ENCODE measurements at places on chromosomes 12 and 14.
A peak's percentile ranks its signal among the peaks of the same experiment; 100 is the strongest.

- peak; percentile 11 for DNase-seq
These were observed 5.9 kb downstream of the TOMM20L start for GRCh38 chr14:58401587-58401986.

GRCh38 chr12:16492240-16492639, 113.7 kb downstream of the LMO3 start:
- DNase-seq: peak; percentile 10

DNA sequence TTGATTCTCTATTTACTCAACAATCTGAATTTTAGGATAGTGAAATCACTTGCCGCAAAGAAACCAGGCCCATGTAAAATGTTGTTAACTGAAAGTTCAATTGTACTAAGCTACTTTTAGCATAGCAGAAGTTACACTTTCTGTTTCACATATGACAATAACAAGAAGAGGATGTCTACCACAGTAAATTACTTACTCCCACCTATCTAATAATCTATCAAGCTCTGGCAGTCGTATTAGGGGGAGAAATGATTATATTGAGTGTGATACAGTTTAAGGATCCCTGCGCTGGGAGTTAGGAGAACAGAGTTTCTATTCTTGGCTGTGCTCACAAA, 66.5 kb upstream of the CAND1 start:
- no peak for DNase-seq

DNA sequence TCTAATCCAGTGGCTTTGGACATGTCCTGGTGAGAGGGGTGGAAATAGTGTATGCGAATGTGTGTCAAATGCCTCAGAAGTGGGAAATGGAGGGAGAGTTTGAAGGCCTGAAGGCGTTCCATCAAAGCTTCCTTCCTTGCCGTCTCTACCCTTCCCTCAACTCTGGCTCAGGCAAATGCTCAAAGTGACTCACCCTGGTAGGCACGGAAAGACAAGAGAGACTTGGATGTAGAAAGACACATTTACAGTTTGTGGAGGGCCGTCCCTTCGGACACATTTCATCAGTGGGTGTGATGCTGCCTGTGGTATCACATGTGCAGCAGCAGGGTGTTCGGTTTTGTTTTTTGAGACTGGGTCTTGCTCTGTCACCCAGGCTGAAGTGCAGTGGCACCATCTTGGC, 36.7 kb downstream of the CHST11 start:
- no peak for DNase-seq

- DNase-seq: no peak
These were observed 23.2 kb downstream of the P2RX4 start for GRCh38 chr12:121232977-121233627.

- DNase-seq: no peak
These were observed 32.2 kb downstream of the CYP46A1 start for GRCh38 chr14:99716091-99716849.

DNA sequence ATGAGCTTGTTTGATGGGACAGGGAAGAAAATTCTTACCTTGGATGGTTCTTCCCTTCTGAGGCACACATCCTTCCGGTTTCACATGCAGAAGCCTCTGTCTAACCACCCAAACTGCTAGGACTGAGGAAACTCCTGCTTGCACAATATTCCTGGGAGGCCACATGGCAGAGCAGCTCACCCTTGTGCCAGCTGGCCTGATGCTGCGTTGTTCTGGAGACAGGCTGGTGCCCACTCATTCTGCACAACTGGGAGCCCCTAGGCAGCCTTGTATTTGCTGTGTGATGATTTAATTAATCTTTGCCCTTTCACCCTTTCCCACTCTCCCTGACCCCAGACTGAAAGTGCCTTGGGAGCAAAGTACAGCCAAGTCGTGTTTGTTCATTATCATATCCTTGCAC, 130.8 kb downstream of the RTN1 start:
- DNase-seq: no peak

DNA sequence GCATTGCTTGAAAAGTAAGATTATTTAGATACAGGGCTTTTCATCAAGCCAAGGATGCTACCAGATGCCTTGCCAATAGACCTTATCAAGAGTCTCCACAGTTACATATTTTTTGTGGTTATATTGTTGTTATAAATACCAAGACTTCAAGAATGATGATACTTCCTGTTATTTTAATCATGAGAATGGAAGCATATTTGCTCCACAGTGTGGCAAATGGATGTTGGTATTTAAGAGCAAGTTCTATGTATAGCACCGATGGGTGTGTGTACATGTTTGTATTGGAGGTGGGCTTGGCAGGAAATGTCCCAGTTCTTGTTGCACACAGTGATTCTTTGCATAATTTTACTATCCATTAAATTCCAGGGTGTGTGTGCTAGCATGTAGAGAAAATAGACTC, 4.4 kb upstream of the NID2 start:
- no peak for DNase-seq

- no peak for DNase-seq
These were observed 12.6 kb upstream of the ABHD12B start for GRCh38 chr14:50859296-50859624.

- no peak for DNase-seq
These were observed 113.1 kb downstream of the TTC6 start for GRCh38 chr14:37708481-37708880.

GRCh38 chr14:68306934-68307789, 485.7 kb downstream of the ZFP36L1 start:
- peak; percentile 34 for DNase-seq

- DNase-seq: no peak
These were observed 49.3 kb downstream of the TMEM30B start for GRCh38 chr14:61231810-61232209.

DNA sequence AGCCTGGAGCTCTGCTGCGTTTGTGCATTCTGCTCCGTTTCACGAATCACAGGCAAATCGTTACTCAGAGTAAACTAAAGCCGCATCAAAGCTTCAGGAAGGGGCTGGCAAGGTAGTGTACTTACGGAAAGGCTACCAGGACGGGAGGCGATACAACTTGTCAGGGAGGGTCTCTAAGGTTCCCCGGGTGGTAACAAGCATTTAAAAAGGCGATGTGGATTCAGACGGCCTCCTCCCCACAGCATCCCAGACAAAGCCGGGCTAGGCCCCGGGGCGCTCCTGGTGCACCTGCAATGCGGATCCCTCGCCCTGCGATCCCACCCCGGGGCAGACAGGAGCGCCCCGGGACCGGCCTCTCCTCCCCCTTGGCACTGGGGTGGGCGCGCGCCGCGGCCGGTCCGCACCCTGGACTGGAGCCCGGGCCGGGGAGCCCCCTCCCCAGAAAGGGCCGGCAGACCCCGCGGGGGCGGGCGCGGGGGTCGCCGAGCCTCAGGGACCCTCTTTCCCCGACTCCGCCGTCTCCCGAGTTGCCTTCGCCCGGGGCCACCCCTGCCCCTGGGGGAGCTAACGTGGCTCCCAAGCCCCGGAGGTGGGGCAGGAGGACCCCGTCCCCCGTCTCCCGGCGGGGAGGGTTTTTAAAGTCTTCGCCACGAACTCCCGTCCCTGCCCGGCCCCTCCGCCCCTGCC, 718 bp downstream of the CCDC92 start:
- peak; percentile 77 for DNase-seq

DNA sequence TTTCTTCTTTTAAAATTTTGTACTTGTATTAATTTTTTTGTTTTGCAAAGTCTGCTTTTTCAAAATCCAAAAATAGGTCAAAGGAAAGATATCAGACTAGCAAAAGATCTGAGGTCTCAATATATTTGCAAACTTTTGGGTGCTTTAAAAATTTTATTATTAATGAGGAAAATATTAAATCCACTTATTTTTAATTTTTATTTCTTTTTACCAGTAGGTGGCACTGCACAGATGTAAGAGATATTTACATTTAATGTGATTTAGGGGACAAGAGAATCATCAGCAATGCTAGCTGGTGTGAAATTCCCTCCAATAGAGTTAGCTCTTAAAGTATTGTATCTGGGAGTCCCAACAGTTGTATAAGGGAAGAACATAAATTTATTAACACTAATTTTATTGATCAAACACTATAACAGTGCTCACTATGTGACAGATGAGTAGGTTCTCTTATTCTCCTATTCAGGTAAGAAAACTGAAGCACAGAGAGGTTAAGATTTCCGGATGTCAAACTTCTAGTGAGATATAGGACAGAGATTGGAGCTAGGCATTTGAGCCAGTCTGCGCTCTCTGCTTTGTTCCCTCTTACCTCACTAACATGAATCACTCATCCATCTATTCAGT, 30.5 kb downstream of the ALX1 start:
- no peak for DNase-seq

DNA sequence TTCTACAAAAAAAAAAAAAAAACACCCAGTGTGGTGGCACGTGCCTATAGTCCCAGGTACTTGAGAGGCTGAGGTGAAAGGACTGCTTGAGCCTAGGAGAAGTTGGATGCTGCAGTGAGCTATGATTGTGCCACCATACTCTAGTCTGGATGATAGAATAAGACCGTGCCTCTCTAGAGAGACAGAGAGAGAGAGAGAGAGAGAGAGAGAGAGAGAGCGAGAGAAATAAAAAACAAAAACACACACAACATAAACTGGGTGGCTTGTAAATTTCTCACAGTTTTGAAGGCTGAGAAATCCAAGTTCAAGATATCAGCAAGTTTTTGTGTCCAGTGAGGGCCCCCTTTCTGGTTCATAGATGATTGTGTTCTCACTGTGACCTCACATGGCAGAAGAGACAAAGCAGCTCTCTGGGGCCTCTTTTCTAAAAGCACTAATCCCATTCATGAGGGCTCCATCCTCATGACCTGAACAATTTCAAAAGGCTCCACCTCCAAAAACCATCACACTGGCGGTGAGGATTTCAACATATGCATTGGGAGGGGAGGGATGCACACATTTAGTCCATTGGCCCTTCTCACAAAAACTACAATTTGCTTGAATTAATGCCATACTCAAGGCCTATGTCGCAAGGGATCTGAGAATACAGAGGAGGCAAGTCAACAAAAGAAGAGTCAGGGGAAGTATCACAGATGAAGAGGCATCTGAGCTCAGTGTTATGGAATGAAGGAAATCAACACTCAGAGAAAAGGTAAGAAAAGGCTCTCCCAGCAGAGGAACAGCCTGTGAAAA, 94.9 kb downstream of the PPM1H start:
- DNase-seq: no peak

DNA sequence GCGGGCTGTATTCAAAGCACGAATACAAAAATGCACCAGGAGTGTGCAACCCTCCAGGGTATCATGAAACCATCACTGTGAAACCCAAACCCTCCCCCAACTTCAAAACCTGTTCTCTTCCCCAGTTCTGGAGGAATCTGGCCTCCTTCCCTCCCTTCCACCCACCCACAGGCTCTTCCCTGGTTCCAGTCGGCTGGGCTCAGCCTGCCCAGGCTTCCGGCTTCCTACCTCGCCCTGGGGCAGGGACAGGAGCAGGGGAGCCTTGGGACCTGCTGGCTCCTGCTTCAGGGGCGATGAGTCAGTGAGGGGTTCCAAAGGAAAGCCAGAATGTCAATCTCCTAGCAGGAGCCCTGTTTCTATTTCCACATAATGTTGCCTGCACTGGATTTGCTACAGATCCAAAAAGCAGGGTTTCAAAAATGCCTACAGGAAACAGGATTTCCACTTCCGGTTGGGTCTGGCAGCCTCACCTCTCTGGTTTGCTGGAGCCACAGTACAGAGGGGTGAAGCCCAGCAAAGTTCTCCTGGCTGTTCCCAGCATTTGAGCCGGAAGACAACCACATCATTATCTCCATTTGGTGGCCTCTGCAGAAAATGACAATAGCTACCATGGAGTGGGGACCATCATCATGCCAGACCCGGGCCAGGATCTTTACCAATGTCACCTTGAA, 278.3 kb downstream of the DPF3 start:
- peak; percentile 31 for DNase-seq

GRCh38 chr12:6914246-6914946, at the start of gene ENO2:
TSS of gene ENO2 (plus strand) at chr12:6914580. CDS start at chr12:6915833, 1,253 bp downstream.
- DNase-seq: peak; percentile 78

GRCh38 chr12:130826151-130826801, 12.8 kb downstream of the STX2 start:
- peak; percentile 88 for DNase-seq

GRCh38 chr12:57779736-57780135, 2.9 kb upstream of the TSFM start:
- no peak for DNase-seq

- no peak for DNase-seq
These were observed 159.0 kb downstream of the NDUFA12 start for GRCh38 chr12:94844452-94844851.

DNA sequence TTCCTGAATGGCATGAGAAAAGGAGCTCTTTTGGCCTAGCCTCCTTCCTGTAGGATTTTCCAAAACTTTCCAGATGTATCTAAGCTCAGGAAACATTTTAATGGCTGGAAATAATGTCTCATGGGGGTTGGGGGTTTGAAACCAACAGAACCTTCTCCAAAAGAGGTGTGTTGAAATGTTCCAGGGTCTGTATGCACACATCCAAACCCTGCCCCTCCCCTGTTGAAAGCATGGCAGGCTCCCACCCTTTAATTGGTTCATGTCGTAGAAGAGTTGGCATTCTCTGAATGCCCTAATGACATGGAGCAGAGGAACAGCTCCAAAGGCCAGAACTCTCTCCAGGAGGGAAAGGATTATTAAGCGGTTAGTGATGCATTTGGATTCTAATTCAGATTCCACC, 353.2 kb downstream of the ZFP36L1 start:
- no peak for DNase-seq

DNA sequence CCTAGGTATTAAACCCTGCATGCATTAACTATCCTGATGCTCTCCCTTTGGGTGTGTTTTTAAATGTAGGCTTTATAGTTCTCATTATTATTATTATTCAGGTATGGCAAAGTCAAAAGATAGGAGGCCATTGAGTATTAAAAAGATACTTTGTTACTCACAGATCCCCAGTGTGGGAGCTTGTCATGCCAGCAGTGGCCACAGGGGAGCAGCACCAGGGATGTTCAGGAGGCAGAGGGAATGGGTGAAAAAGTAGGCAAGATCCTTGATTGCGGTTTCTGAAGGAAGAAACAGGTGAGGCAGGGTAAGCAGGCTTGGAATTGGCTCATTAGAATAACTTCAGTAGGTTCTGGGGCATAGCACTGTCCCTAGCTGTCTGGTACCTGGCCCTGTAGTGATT, 382.2 kb downstream of the MED13L start:
- DNase-seq: peak; percentile 37

DNA sequence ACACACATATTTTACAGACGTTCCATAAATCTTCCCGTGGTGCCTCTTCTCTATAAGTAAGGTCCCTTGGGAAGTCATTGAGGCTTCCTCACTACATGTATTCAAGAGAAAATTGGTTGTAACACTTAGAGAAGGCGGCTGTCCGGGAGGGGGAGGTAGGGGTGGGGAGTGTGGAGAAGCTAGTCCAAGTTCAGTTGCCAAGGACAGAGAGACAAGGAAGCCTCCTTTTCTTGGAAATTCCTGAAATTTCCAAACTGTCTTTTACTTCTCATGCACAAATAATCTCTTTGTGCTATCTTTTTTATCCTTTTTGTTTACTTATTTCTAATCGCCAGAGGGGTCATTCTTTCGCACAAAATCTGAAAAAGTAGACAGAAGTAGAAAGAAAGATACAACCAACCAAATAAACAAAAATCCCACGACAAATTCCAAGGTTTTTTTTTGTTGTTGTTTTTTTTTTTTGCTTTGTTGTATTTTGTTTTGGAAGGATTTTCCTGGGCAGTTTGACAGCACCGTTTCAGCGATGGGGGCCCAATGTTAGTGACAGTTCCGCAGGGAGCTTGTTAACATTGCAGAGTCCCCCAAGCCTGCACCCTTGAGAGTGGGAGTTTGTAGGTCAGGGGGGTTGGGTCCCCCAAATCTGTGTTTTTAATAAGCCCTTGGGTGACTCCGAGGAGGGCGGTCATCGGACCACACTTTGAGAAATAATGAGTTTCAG, 45.2 kb downstream of the MAP1LC3B2 start:
- DNase-seq: no peak

Measured in iPS-NIHi11 (cell line).